Lower leg skin (tissue), 4 donors: ENCODE measurements at places on chromosomes 13 and 19.

DNA sequence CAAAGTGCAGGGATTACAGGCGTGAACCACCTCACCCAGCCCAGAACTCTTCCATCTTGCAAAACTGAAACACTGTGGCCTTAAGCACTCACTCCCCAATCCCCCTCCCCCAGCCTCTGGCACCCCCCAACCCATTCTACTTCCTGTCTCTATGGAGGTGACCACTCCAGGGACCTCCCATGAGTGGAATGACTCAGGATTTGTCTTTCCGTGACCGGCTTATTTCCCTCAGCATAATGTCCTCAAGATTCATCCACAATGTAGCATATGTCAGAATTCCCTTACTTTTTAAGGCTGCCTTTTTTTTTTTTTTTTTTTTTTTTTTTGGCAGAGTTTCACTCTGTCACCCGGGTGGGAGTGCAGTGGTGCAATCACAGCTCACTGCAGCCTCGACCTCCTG is 3.6 kb upstream of the F2RL3 start:
- DNase-seq: no peak

GRCh38 chr19:29579308-29579910 is 26.7 kb upstream of the POP4 start:
- DNase-seq: no peak

GRCh38 chr13:97460004-97460775 is 26.2 kb downstream of the RAP2A start:
- no peak for DNase-seq

DNA sequence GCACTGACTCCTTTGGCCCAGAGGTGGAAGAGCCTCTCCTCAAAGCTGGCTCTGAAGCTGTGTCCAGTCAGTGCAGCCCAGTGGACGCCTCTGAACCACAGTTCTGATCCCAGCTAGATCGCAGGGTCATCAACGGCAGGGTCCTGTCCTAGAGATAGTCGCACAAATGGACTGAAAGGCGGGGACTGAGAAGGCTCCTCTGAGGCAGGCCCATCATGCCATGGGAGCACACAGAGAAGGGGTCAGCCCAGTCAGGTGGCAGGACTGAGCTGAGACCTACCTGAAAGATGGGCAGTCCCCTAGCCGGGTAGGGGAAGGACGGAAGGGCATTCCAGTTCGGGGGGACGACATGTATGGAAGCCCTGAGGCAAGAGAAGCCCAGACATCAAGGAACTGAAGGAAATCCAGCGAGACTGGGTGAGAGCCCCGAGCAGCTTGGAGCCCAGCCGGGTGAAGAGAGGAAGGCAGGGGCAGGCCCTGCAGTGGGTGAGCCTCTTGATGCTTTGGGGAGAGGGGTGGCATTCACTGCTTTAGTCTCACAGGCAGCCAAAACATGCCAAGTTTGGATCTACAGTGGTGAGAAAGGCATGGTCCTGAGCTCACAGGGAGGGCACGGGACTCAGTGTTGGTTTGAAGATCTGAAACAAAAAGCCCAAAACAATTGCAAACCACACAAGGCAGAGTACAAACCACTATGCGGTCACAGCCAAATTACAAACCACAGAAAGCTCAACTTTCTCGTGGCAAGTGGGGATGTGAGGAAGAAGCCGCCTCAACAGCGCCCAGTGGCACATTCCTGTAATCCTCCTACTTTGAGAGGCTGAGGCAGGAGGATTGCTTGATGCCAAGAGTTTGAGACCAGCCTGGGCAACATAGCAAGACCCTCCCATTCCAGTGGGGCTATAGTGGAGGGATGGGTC is 10.0 kb downstream of the CALM3 start:
- DNase-seq: peak; percentile 79

- no peak for DNase-seq
Measured at GRCh38 chr19:57008432-57008831, 111.4 kb upstream of the USP29 start.

GRCh38 chr13:98305670-98306069 is 128.6 kb upstream of the RNF113B start:
- DNase-seq: no peak

GRCh38 chr19:461721-462551 is 1.1 kb upstream of the SHC2 start:
- peak; percentile 92 for DNase-seq
